ENCODE measurements at places on chromosomes 12 and 14.
A peak's percentile ranks its signal among the peaks of the same experiment; 100 is the strongest.

DNA sequence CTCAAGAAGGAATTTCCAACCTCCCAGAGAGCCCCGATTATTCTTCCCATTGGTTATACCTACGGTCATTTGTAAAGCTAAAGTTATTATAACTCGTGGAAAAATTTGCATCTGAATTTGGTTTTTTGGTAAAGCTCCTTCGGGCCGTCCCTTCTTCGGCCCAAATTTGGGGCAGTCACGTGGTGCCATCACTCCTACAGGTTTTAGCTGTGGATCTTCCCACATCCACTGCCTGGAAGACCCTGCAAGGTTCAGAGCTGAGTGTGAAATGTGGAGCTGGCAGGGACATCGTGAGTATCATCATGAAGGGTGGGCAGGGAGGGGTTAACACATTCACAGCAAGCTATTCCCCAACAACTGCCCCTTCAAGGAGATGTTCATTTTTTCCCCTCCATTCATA, 105.7 kb downstream of the NT5DC3 start:
- no peak for DNase-seq

GRCh38 chr12:1297639-1298175, 296.7 kb downstream of the FBXL14 start:
- no peak for DNase-seq

DNA sequence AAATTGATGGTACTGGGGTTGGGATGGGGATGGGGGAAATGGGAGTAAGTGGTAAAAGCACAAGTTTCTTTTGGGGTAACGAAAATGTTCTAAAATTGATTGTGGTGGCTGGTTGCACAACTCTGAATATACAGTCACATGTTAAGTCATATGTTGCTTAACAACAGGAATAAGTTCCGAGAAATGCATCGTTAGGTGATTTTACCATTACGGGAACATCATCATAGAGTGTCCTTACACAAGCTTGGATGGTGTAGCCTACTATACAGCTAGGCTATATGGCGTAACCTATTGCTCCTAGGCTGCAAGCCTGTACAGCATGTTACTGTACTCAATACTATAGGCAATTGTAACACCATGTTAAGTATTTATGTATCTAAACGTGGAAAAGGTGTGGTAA, 31.0 kb downstream of the ITGA7 start:
- DNase-seq: no peak

- no peak for DNase-seq
Observed at GRCh38 chr14:41313196-41313595, 293.5 kb upstream of the LRFN5 start.

GRCh38 chr12:561908-562593, 101.2 kb downstream of the NINJ2 start:
- DNase-seq: peak; percentile 53

DNA sequence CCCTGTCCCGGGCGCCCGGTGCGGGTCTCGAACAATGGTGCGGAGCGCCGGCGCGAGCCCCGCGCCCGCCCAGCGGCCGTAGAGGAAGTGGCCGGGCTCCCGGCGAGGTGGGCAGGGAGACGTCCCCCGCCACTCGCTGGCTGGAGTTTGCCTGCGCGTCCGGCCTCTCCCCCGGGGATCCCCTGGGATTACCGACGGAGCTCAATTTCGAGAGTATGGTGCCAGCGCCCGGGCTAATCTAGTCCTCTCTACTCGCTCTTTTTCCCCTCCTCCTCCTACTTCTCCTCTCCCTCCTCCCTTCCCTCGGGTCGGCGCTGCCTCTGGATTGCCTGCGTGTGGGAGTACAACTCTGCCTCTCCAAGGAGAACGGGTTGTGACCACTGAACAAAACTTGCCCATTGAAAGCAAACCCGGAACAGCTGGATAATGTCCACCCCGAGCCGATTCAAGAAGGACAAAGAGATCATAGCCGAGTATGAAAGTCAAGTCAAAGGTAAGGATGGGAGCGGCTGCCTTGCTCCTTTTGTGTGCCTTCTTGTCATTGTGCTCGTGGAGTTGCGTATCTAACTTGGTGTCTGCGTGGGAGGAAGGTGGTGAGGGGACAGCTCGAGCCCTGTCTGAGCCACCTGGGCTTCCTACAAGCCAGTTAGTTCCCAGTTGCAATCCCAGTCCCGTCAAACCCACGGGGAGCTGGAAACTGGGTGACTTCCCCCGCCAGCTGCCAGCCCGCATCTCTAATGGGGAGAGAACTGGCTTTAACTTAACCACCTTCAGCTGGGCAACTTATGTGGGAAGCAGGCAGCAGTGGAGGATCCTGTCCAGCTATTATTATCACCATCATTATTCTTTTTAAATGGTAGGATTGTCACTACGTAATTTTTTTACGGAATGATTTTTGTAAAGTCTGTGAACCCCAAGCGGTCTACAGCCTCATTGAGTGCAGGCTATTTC, at the start of gene SRGAP1:
Gene SRGAP1 (plus strand): TSS at position 310 of the 951 bp plus-strand sequence. CDS start 117 bp downstream, at position 427.
- DNase-seq: peak; percentile 17

DNA sequence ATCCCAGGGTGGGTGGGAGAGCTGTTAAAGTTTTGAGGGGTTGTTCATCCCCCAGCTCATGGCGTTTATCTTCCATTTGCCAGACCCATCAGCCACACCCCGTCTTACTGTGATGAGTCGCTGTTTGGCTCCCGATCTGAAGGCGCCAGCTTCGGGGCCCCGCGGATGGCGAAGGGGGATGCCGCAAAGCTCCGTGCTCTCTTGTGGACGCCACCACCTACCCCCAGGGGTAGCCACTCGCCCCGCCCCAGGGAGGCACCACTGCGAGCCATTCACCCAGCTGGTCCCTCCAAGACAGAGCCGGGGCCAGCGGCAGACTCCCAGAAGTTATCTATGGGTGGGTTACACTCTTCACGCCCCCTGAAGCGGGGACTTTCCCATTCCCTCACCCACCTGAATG, 5.7 kb downstream of the RITA1 start:
- DNase-seq: no peak

DNA sequence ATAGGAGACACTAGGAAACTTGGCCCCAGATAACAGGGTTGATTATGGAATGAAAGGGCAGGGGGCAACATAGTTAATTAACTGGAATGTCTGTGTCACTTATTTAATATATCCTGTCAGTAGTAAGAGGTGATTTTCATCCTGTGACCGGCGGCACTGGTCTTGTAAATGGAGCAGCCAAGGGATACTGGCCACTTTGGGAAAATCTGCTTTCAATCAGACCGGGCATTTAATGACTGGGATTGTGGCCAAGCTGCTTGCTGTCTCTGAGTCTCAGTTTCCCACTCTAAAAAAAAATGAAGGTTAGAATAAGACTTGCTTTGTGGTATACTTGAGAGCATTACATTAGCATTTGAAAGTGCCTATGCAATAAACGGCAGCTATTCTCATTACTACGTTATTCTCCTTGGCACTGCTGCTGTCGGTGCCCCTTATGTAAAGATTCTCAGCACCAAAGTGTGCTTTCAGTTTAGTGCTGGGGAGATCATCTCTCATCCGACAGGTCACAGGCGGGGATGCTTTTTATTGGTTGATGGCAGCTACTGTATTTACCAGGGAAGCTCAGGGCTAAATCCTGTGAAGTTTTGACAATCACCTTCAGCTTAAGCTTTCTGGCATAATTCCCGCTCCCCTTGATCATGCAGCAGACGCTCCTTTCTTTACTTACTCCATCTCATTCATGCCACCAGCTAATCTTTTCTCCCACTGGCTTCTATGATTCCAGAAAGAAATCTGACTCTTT, 162.1 kb downstream of the ESRRB start:
- DNase-seq: no peak

GRCh38 chr12:72468505-72468904, 196.3 kb downstream of the TRHDE start:
- no peak for DNase-seq

- no peak for DNase-seq
Observed at GRCh38 chr12:112989806-112990205, 11.5 kb downstream of the OAS2 start.

DNA sequence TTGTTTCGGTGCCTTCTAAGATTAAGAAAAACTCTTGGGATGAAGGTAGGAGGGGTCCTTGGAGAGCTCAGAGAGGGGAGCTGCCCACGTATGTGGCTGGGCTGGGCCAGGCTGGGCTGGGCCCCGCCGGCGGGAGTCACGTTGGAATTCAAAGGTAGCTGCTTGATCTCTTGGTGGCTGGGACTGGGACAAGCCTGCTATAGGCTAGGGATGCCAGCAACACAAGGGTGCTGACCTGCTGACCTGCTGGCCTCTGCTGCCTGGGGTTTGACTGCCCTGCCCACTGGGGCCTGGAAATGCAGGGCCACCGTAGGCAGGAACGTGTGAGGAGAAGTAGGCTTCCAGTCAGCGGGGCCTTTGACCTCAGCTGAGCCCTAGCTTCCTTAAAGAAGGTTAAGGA, 52.8 kb upstream of the GTF2A1 start:
- DNase-seq: no peak

DNA sequence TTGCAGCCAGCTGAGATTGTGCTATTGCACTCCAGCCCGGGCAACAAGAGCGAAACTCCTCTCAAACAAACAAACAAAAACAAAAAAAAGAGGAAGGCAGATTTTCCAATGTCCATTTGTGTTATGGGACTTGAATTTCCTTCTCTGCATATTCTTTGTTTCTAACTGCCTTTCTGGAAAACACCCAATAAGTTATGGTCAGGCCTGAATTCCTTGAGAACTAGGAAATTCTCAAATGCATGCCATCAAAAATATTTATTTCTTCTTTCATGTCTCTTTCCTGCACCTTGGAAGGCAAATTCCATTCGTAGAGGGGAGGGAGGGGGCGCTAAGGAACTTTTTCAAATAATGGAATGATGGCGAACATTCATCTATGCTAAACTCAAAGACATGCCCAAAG, 117.6 kb upstream of the TMCC3 start:
- no peak for DNase-seq

DNA sequence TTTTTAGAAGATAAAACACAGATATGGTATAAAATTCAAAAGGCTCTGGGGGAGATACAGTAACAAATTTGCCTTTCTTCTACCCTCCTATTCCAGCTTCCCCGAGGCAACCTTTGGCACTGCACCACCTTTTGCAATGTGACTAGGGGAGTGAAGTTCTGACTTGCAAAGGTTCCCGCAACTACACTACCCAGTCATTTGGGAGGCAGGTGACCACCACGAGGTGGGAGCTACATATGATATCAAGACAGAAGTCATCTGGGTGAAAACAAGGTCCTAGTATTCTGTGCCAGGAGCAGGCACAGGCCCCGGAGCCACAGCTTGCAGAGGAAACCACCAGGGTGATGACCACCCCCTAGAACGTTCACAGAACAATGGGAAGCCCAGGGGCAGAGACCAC, 141.5 kb downstream of the TTC7B start:
- DNase-seq: no peak

DNA sequence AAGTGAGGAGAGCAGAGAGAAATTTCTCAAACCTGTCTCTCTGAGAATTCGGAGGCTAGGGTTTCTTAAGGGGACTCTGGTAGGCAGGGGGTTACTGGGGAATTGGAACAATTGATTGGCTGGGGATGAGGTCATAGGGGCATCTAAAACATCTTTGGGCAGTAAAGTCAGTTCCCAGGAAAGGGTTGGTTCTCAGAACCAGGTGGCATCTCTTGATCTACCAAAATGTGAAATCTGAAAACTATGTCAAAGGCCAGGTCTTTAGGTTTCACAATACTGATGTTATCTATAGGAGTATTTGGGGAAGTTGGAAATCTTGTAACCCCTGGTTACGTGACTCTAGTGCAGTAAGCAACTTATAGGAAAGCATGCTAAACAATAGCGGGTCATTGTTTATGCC, 6.9 kb downstream of the C12orf75 start:
- no peak for DNase-seq

DNA sequence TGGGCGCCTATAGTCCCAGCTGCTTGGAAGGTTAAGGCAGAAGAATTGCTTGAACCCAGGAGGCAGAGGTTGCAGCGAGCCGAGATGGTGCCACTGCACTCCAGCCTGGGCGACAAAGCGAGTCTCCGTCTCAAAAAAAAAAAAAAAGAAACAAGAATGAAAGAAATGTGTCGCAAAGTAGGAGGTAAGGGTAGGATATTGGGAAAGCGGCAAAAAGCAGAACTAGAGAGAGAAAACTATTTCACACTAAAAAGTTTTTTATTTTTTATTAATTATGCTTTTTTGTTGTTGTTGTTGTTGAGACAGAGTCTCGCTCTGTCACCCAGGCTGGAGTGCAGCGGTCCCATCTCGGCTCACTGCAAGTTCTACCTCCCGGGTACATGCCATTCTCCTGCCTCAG, 17.7 kb downstream of the SBNO1 start:
- DNase-seq: no peak

DNA sequence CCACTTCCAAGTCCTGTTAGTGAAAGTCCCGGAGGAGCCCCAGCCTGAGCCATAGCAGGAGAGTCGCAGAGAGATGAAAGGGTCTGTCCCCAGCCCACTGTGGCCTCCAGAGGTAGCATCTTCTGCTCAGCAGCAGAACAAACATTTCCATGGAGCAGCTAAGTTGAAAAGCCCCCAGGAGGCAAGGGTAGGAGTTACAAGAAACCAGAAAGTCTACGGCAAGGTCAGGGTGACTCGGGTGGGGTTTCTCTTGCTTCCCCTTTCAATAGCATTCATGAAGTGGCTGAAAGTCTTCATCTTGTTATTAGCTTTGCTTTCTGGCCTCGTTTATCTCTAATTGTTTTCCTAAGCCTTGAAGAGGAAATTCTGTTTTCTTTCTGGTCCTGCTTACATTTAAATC, 151.2 kb upstream of the DIO3 start:
- DNase-seq: no peak

DNA sequence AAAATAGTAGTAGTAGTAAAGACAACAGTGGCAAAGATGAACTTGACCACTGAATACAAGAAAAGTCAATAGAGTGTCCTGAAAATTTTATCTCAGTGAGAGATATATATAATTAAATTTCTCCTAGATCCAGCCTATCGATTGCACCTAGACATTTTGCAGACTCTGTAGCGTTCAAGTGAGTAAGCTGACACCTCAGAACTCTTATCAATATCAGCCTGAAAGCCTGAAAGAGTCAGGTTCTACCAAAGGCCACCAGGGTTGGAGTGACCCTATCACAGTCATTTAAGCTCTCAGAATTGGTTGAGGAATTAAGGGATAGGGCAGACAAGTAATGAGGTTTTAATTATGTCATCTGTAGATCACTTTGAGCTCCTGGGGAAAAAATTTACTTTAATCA, 174.6 kb downstream of the SRGAP1 start:
- DNase-seq: no peak

- no peak for DNase-seq
Observed at GRCh38 chr14:68235011-68235410, 415.4 kb downstream of the RAD51B start.

DNA sequence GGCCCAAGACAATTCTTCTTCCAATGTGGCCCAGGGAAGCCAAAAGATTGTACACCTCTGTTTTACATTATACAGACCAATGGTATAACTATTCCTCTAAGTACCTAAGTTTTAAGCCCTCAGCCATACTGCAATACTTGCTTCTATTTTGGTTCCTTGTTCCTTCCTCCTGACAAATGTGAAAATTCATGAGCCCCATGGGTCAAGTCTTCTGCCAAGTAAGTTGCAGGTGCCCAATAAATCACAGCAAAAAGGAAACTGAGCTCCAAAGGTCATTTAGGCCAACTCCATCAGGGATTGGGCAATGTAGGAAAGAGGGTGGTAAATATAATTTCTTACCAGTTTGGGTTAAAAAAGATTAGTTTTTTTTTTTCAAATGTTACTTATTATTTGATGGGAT, 57.7 kb upstream of the NPFF start:
- DNase-seq: no peak

- no peak for DNase-seq
Observed at GRCh38 chr14:32438517-32438916, 109.4 kb downstream of the AKAP6 start.

GRCh38 chr12:57199191-57199590, 17.4 kb upstream of the NXPH4 start:
- no peak for DNase-seq

All from CD4-positive, alpha-beta T cell (primary cell).